ENCODE measurements at places on chromosomes 5 and 9. TPM values are rescaled to one million over a fixed set of nuclear protein-coding genes. Genes with fewer than 3 reads are reported as not detected.

GRCh38 chr5:89758146-89758545 is 651.4 kb downstream of the CETN3 start:
- H3K27me3 ChIP-seq = no peaks in the 10 kb centered on the region
- H3K27ac ChIP-seq = no peak overlapping the region
- no peak for DNase-seq
- H3K4me1 ChIP-seq = no peaks in the 10 kb centered on the region
- no peak overlapping the region for H3K4me3 ChIP-seq
- no peaks in the 10 kb centered on the region for H3K36me3 ChIP-seq

GRCh38 chr5:178304761-178305645 is 72.4 kb upstream of the PHYKPL start:
- no peaks in the 10 kb centered on the region for H3K4me1 ChIP-seq
- no peaks in the 10 kb centered on the region for H3K27me3 ChIP-seq
- DNase-seq = no peak
- no peak overlapping the region for H3K27ac ChIP-seq
- no peak overlapping the region for H3K4me3 ChIP-seq

- no peak overlapping the region for H3K4me3 ChIP-seq
- no peaks in the 10 kb centered on the region for H3K36me3 ChIP-seq
- H3K4me1 ChIP-seq = no peaks in the 10 kb centered on the region
- no peak overlapping the region for H3K27ac ChIP-seq
Measured at GRCh38 chr9:18149471-18150011, 324.4 kb upstream of the ADAMTSL1 start.

DNA sequence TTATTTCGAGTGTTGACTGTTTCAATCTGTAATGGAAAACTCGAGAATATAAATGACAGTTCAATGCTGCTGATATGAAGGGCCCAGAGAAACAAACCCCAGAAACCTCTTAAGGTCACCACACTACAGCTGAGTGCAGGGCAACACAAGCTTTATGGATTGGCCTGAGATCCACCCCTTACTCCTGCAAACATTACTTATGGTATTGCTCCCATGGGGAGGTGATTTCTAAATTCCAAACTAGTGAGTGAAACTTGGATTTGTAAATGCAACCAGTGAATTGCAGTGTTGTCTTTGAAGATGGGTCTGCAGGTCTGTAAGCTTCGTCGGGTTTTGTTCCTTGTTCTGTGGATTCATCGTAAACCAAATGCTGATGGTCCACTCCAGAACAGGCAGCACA is 85.4 kb downstream of the NTRK2 start:
- no peaks in the 10 kb centered on the region for H3K36me3 ChIP-seq
- H3K27ac ChIP-seq = no peak overlapping the region
- no peaks in the 10 kb centered on the region for H3K4me1 ChIP-seq
- H3K27me3 ChIP-seq = no peaks in the 10 kb centered on the region
- H3K4me3 ChIP-seq = no peak overlapping the region

DNA sequence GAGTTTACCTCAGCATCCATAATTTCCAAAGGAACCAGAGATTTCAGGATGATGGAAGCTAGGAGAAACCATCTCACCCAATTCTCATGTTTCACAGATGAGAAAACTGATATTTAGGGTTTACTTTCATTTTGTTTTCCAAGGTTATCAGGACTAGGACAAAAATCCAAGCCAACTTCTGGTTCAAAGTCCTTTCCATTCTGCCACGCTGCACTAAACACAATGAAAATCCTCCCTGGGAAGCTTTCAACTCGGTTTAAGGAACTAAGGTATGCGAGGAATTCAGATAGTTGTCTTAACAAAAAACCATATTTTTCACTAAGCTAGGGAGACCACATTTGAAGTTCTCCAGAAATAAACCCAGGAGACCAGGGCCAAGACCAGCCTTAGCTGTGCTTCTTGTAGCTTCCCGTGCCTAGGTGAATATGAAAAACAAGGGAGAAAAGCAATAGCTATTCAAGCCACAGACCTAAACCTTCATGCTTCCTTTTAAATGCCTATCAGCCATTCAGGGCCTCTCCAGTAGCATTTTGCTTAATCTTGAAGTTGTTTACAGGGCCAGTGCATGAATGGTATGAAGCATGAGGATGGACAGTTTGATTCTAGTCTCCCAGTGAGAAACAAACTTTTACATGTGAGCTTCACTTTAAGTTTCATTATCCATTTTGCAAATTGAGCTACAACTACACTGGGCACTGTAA is 167.9 kb downstream of the DENND1A start:
- peak overlapping the region; percentile 17 for H3K27ac ChIP-seq
- DNase-seq = peak; percentile 68
- peaks cover 25% of the 10 kb centered on the region for H3K4me1 ChIP-seq

GRCh38 chr5:75567710-75568109 is 43.5 kb upstream of the ANKDD1B start:
- H3K4me1 ChIP-seq = no peaks in the 10 kb centered on the region
- no peaks in the 10 kb centered on the region for H3K27me3 ChIP-seq
- no peak overlapping the region for H3K4me3 ChIP-seq
- no peak overlapping the region for H3K27ac ChIP-seq
- DNase-seq = no peak
- no peaks in the 10 kb centered on the region for H3K36me3 ChIP-seq

GRCh38 chr5:135606431-135606830 is 27.6 kb upstream of the CXCL14 start:
- no peak overlapping the region for H3K4me3 ChIP-seq
- no peaks in the 10 kb centered on the region for H3K4me1 ChIP-seq
- H3K27ac ChIP-seq = no peak overlapping the region
- no peaks in the 10 kb centered on the region for H3K36me3 ChIP-seq

DNA sequence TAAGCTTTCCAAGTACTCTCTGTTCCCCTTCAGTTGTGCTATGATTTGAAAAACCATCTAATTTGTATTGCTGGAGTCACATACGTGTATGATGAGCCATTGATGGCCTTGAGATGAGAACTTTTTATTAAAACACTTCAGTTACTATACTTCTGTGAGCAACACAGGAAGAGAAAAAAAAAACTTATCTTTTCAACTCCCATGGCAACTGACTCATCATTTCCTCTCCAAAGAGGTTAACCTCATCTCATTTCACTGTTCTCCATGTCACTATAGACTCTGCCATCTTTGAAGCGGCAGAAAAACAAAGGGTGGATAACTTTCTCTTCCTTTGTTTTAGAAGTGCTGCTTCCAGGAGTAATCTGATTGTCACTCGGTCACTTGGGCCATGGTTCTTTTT is 104.3 kb upstream of the PCSK1 start:
- no peak for DNase-seq
- no peak overlapping the region for H3K4me3 ChIP-seq
- no peaks in the 10 kb centered on the region for H3K27me3 ChIP-seq
- no peaks in the 10 kb centered on the region for H3K36me3 ChIP-seq
- H3K27ac ChIP-seq = no peak overlapping the region

DNA sequence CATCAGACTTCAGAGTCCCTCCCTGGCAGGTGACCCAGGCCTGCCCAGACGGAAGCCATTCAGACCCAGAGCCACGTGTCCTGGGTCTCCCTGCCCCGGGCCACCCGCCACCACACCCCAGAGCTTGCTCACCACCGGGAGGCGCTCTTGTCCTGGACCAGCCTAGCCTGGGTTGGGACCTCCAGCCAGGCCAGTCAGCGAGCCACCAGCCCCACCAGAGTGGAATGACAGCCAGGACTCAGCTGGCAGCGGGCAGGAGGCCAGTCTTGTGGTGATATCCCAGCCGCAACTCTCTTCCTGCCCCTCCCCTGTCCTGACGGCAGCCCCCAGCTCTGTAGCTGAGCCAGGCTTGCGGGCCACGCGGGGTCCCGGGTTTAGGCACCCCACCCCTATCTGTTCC is 1.7 kb upstream of the PTGDS start:
- no peaks in the 10 kb centered on the region for H3K36me3 ChIP-seq
- no peak overlapping the region for H3K4me3 ChIP-seq
- no peaks in the 10 kb centered on the region for H3K27me3 ChIP-seq
- H3K27ac ChIP-seq = no peak overlapping the region
- H3K4me1 ChIP-seq = no peaks in the 10 kb centered on the region
- DNase-seq = peak; percentile 82

- no peak overlapping the region for H3K4me3 ChIP-seq
- no peaks in the 10 kb centered on the region for H3K27me3 ChIP-seq
- H3K4me1 ChIP-seq = no peaks in the 10 kb centered on the region
- DNase-seq = no peak
- peaks cover 27% of the 10 kb centered on the region for H3K36me3 ChIP-seq
Measured at GRCh38 chr9:34097865-34098264, 28.6 kb downstream of the DCAF12 start.

- H3K4me1 ChIP-seq = no peaks in the 10 kb centered on the region
- H3K4me3 ChIP-seq = no peak overlapping the region
- peaks cover 33% of the 10 kb centered on the region for H3K36me3 ChIP-seq
- H3K27me3 ChIP-seq = no peaks in the 10 kb centered on the region
Measured at GRCh38 chr9:21852754-21853153, 50.3 kb downstream of the MTAP start.

GRCh38 chr9:111983484-111983908 is 86.9 kb downstream of the UGCG start:
- H3K4me3 ChIP-seq = no peak overlapping the region
- no peak overlapping the region for H3K27ac ChIP-seq
- no peaks in the 10 kb centered on the region for H3K4me1 ChIP-seq

GRCh38 chr9:136623016-136623841 is 39.5 kb upstream of the EGFL7 start:
- no peaks in the 10 kb centered on the region for H3K4me1 ChIP-seq
- DNase-seq = no peak
- H3K4me3 ChIP-seq = no peak overlapping the region
- H3K27ac ChIP-seq = no peak overlapping the region
- no peaks in the 10 kb centered on the region for H3K27me3 ChIP-seq

DNA sequence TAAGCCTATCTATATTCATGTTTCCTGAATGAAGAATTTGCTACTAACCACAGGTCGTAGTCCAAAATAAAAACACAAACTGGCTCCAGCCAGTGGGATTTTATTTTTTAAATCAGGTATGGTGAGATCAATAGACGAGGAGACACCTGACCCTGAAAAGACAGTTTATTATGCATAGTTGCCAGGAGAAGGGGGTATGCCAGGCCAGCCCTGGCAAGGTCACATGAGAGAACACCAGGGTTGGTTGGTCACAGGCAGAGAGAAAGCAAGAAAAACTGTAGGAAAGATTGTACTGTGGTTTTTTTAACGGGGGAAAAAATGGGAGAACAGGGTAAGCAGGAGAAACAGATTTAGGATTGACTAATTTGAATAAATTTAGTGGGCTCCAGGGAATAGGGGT is 125.3 kb downstream of the CDH18 start:
- H3K27me3 ChIP-seq = no peaks in the 10 kb centered on the region
- no peak for DNase-seq
- H3K4me3 ChIP-seq = no peak overlapping the region

GRCh38 chr5:10632110-10632761 is 68.4 kb downstream of the ANKRD33B start:
- no peaks in the 10 kb centered on the region for H3K36me3 ChIP-seq
- H3K27me3 ChIP-seq = no peaks in the 10 kb centered on the region
- H3K4me1 ChIP-seq = peaks cover 24% of the 10 kb centered on the region
- no peak for DNase-seq
- no peak overlapping the region for H3K4me3 ChIP-seq

DNA sequence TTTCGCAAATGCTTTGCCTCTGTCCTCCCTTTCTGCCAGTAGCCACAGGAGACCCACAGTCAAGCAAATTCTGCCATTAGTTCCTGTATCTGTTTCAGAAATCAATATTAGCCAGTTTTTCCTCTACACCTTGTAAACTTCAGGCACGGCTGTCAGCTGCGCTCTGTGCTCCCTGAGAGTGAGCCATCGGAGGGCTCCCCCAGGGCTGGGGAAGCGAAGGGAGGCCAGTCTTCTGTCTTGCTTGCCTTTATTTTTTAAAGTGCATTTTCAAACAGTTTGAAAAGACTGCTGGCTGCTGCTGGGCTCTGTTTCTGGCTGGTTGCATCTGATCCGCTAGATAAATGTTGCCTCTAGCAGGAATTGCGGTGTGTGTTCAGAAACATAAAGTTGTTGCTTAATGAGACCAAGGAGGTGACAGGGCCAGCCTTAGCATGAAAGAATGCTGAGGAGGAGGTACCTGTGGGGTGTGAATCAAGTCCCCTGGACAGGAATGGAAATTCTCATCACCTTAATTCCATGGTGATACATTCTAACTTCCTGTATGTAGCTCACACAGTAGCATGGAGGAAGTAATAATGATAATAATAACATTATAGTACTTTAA is 421.7 kb upstream of the KIF2A start:
- H3K36me3 ChIP-seq = no peaks in the 10 kb centered on the region
- H3K27ac ChIP-seq = no peak overlapping the region
- no peaks in the 10 kb centered on the region for H3K27me3 ChIP-seq
- DNase-seq = no peak
- H3K4me1 ChIP-seq = no peaks in the 10 kb centered on the region
- no peak overlapping the region for H3K4me3 ChIP-seq

- peaks cover 7% of the 10 kb centered on the region for H3K4me1 ChIP-seq
- H3K27ac ChIP-seq = no peak overlapping the region
- H3K27me3 ChIP-seq = no peaks in the 10 kb centered on the region
- no peak for DNase-seq
- no peak overlapping the region for H3K4me3 ChIP-seq
Measured at GRCh38 chr5:133468596-133468995, 143.7 kb downstream of the FSTL4 start.

- no peak overlapping the region for H3K27ac ChIP-seq
- H3K27me3 ChIP-seq = no peaks in the 10 kb centered on the region
- DNase-seq = no peak
- no peak overlapping the region for H3K4me3 ChIP-seq
- no peaks in the 10 kb centered on the region for H3K36me3 ChIP-seq
Measured at GRCh38 chr5:175344331-175345195, 99.4 kb downstream of the DRD1 start.

- H3K4me3 ChIP-seq = no peak overlapping the region
- H3K27me3 ChIP-seq = peaks cover 17% of the 10 kb centered on the region
- no peaks in the 10 kb centered on the region for H3K4me1 ChIP-seq
- no peak overlapping the region for H3K27ac ChIP-seq
- DNase-seq = peak; percentile 57
Measured at GRCh38 chr9:116163293-116164055, 9.9 kb downstream of the PAPPA start.

- H3K36me3 ChIP-seq = no peaks in the 10 kb centered on the region
- DNase-seq = no peak
- no peak overlapping the region for H3K4me3 ChIP-seq
- no peaks in the 10 kb centered on the region for H3K27me3 ChIP-seq
Measured at GRCh38 chr5:116044073-116044472, 11.8 kb downstream of the ARL14EPL start.

- DNase-seq = no peak
- no peaks in the 10 kb centered on the region for H3K4me1 ChIP-seq
- H3K4me3 ChIP-seq = no peak overlapping the region
- peaks cover 8% of the 10 kb centered on the region for H3K36me3 ChIP-seq
- no peak overlapping the region for H3K27ac ChIP-seq
Measured at GRCh38 chr9:109150925-109151545, 16.0 kb downstream of the FRRS1L start.

Gene NIM1K
- total RNA-seq = not detected

Gene DNAJC25
- 9.6 TPM for total RNA-seq

Gene CCL28
- 3.4 TPM for total RNA-seq

Gene POU4F3
- 0.49 TPM for total RNA-seq

Gene SGCD
- total RNA-seq = not detected

Gene PRRT1B
- total RNA-seq = not detected

Gene SLC22A5
- 2.4 TPM for total RNA-seq

Gene PAEP
- total RNA-seq = not detected

Gene FST
- 8.0 TPM for total RNA-seq

Gene ZDHHC12
- 57.9 TPM for total RNA-seq

Gene SLC36A1
- 8.2 TPM for total RNA-seq

Gene CATSPER3
- 0.74 TPM for total RNA-seq

All from GM23338 (cell line).